ENCODE measurements at places on chromosomes 4 and X. TPM values are rescaled to one million over a fixed set of nuclear protein-coding genes. Genes with fewer than 3 reads are reported as not detected.

The DGKK gene
- total RNA-seq, result 0.43 TPM

GRCh38 chrX:124300405-124300804 lies 32.1 kb upstream of the TEX13D start:
- DNase-seq, result no peak

The UGT2B11 gene
- 0.12 TPM for total RNA-seq

DNA sequence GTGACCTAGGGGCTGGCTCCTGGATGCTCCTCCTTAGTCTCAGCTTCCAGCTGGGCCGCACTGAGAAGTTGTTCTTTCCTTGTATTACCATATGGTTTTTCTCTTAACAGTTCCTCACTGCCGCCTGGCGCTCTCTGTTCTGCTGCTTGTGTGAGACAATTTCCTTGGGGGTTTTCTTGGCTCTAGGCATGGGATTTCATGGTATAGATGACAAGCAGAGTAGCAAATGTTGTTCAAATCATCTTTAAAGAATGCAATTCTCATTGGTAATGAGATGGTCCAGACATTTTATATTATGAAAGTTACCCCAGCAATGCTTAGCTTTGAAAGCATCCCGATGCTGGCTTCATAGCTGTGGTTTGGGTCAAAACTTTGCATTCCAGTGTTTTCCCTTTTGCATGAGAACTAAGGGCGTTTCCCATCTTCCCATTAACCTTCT lies 37.6 kb downstream of the SEPTIN11 start:
- DNase-seq, result peak; percentile 38

DNA sequence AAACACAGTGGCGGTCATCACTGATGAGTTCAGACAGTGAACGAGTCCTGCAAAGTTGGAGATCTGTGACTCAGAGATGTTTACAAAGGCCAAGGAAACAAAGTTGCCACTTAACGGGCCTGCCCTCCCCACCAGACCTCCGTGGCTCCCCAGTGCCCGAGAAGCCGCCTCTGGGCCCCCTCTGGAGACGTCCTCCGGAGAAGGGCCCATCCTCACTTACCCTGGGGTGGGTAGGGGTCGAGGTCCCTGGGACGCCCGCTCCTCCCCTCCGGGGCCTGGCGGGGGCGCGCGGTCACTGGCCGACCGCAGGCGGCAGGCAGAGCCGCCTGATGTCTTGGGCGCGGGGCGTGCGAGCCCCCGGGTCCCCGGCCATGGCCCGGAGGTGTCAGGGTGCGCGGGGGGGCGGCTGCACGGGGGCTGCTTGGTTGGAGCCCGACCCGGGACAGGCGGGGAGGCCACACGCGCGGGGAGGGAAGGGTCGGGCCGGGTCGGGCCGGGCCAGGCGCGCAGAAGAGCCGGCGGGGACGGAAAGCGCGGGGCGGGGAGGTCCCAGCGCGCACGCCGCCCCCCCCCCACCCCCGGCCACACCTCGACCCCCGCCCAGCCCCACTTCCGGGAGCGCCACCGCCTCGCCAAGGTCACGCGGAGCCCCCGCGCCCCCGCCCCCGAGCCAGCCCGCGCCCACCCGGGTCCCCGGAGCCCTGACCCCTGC lies 529 bp downstream of the DHRSX start:
- peak; percentile 68 for DNase-seq

DNA sequence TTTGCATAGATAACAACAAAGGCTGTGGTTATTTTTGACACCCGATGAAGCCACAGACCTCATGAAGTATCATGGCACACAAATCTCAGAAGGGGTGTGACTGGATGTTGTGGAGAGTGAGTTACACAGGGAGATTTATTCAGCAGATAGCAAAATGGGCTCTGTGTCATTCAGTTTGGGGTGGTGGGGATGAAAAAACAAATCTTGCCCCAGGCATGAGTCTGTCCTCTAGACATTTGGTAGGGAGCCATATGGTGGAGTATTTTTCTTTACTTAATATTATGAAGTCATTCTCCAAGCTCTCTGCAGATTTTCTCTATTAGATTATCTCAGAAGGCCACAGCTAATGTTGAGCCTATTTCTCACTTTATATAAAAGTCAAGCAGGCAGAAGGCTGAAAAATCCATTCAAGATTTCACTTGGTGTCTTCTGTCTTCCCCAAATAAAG lies 277.1 kb upstream of the TENM3 start:
- no peak for DNase-seq

- DNase-seq, result no peak
These were observed 44.2 kb downstream of the P2RY10 start for GRCh38 chrX:78989349-78989748.

GRCh38 chrX:12282991-12283390 lies 144.7 kb downstream of the FRMPD4 start:
- peak; percentile 15 for DNase-seq
